Iris pigment epithelial cell (primary cell): ENCODE measurements at places on chromosomes 6 and 20.

DNA sequence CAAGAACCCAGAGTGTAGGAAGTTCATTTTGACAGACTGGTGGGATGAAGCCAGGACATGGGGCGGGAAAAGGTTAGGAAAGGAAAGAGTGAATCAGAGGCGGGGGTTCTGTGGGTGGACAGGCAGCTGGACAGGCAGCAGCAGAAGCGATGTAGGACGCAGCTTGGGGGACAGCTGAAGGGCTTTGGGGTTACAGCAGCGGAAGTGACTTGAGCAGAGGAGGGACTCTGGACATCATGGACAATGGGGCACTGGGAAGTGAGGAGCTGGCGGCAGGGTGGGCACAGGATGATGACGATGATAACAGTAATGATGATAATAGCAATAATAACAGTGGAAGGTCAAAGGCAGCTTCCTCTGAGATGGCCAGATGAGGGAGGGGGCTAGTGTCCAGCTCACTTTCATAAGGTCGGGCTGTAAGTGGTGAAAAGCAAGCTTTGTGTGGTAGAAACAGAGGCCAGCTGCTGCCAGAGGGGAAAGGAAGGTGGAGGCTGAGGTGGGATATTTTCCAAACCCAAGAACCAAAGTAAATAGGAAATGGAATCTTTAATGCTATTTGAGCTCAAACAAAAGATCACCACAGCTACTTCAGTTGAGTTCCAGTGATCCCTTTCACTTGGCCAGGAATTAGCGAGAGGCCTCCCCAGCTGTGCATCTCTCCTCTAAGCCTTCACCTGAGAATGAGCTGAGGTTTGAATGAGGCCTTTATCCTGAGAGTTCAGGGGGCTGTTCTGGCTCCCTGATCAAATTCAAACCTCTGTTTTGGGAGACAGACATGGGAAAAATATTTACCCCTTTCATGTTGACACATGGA is 433.5 kb downstream of the DHX35 start:
- no peak for DNase-seq

- DNase-seq: peak; percentile 94
Measured at GRCh38 chr6:56693246-56693607, 50.5 kb upstream of the DST start.

DNA sequence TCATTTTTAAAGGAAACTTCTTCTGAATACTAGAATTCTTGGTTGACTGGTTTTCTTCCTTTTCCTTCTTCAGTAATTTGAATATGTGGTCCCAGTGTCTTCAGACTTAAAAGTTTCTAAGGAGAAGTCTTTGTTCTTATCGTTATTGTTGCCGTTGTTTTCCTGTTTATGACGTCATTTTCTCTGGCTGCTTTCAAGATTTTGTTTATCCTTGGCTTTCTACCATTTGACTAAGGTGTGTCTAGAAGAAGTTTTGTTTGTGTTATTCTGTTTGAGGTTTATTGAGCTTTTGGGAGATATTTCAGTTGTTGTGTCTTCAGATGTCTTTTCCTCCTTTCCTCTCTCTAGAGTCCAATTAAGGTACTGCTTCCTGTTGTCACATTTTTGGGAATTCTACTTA is 24.5 kb downstream of the CDYL start:
- DNase-seq: no peak

GRCh38 chr6:101803136-101803535 is 409.6 kb downstream of the GRIK2 start:
- DNase-seq: peak; percentile 56

- peak; percentile 27 for DNase-seq
Measured at GRCh38 chr6:18203786-18204185, 48.6 kb downstream of the KDM1B start.

- no peak for DNase-seq
Measured at GRCh38 chr20:63174309-63175037, 41.5 kb downstream of the YTHDF1 start.

GRCh38 chr6:47476781-47477496 is 650 bp upstream of the CD2AP start:
- DNase-seq: no peak

DNA sequence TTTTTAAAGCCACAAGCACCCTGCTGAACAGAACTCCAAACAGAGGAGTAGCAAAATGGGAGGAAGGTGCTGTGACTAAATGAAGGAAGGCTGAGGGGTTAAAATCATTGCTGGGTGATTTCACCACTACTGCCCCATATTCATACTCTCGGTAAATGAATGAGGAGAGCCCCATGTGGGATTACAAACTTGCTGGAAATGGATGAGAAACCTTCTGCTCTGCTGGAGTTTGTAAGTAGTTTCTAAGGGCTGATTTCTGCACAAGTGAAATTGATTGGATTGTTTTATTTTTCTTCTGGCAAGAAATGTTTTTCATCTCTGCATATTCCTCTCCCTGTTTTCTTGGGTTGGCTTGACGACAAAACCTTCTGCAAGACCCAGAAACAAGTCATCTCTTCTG is 533.5 kb upstream of the MMS22L start:
- no peak for DNase-seq

GRCh38 chr20:29689411-29690225 is 1567.8 kb upstream of the DEFB115 start:
- DNase-seq: no peak

DNA sequence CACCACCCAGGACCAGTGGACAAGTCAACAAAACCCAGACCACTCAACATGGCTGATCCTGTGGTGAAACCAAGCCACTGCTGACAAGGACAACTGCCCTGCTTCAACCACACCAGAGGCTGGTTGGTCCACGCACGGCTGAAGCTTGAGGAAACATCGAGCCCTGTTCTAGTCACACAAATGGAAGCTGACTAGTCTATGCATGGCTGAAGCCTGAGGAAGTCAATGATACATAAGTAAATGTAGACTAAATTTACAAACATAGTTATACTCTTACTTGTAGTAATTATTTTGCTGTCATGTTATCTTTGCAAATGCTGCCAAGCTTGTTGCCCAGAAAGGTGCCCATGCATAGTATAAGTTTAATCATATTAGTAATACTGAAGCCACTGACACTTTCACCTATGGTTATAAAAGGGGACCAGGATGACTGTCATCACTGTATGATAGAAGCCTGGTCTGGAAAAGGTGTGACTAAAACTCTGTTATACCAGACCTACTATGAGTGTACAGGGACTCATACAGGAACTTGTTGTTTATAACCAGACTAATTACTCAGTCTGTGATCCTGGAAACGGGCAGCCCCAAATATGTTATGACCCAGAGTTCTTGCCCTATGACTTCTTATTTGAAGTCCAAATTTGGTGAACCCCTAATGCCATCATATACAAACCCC is 5.6 kb downstream of the IL22RA2 start:
- no peak for DNase-seq

DNA sequence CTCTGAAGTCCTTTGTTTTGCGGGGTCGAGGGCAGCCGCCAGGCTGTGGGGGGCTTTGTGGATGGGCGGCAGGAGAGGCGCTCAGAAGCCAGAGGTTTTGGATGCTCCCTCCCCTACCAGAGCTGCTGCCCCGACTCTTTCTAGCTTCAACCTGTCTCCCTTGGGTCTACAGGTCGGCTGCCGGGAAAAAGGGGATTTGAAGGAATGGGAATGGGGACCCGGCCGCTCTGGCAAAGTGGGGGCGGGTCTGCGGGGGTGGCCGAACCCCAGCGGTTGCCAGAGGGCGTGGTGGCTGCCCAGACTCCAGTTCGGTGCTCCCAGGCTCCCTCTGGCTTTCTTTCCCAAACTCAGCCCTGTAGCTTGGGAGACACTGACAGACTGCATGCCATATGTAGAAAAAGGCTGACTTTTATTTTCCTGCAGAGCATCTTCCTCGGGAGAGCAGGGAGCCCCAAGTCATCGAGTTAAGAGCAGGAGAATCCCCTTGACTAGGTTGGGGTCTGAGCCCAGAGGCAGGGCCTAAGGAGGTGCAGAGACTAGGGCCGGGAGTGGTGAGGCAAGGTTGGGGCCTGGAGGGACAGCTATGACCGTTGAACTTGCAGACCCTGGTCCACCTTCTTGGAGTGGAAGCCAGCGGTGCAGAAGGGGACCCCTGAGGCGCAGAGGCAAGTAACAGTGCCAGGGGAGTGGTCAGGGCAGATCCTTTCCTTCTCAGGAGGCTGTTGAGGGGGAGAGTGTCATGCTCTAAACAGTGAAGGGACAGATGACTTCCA is 1.4 kb upstream of the PPP1R18 start:
- DNase-seq: peak; percentile 44

GRCh38 chr6:39803872-39804271 is 11.7 kb downstream of the DAAM2 start:
- DNase-seq: no peak

- DNase-seq: peak; percentile 98
Measured at GRCh38 chr6:44041461-44042260, 85.6 kb downstream of the MRPL14 start.

GRCh38 chr20:19817017-19817416 is 59.0 kb downstream of the RIN2 start:
- peak; percentile 98 for DNase-seq

DNA sequence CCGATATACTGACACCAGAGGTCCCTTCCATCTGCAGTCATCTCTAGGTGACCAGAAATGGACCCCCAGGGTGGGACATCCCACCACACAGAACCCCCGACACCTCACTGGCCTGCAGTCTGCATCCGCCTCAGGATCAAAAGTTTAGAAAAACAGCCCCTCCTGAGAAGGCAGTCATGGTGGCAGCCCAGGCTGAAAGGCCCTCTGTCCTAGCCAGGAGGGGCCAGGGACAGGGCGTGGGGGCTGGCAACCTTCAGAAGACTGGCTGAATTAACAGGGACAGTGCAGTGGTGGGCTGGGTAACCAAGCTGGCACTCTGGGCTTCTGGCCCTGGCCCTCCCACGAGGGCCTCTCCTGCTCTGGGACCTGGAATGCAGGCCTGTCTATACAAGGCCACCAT is 34.3 kb upstream of the MDFI start:
- no peak for DNase-seq

DNA sequence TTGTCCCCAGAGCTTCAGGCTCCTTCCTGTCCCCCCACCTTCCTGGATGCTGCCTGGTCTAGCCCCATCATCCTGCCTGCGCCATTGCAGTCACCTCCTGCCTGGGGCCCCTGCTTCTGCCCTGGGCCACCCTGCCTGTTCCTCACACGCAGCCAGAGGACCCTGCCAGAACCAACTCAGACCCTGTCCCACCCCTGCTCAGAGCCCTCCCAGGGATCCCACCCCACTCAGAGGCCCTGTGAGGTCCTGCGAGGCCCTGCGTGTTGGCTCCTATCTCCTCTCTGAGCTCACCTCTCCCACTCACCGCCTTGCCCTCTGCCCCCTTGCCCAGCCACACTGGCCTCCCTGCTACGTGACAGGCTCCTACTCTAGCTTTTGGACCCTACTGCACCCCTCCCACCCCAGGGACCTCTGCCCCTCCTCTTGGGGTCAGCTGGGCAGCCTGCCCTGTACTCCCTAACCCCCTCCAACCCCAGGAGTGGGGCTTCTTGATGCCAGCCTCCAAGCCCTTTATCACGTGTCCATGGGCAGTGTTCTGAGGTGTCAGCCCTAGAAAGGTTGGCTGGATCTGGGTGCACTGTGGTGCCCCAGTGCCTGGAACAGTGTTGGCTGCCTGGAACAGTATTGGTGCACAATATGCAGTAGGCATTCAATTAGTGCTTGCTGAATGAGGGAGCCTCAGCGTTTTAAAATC is 68.3 kb downstream of the CEBPB start:
- DNase-seq: no peak

- peak; percentile 69 for DNase-seq
Measured at GRCh38 chr20:35820715-35821114, 48.9 kb downstream of the PHF20 start.

DNA sequence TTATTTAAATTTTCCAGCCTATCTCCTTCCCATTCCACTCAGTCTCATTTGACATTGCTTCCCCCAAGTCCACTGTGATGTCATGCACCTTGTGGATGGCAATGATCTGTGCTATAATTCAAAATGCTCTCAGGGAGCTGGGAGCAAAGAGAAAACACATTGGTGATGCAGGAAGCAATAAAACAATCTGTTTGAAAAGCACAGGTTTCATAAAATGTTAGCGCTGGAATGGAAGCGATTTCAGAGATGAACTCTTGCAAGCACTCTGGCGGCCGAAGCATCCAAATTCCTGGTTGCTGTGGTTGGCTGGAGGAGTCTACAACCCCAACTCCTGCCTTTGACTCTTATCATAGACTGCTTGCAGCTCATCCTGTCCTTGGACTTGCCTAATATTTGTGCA is 167.0 kb downstream of the GMPR start:
- no peak for DNase-seq

GRCh38 chr20:23227274-23227673 is 123.3 kb upstream of the NXT1 start:
- DNase-seq: no peak

DNA sequence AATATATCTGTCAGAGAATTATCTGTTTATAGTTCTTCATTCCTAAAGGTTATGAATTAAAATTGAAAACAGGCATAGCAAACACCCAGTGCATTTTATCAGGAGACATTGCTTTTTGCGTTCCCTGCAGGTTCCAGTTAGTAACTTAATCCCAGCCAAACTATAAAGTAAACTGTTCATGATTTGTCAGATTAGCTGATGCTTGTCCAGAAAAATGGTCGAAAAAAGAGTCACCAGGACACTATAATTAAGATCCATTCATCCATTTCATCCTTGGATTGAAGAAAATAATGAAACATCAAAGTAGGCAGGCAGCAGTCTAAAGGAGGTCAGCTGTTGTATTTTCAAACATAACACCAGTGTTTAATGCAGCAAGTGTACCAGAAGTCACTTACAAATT is 75.9 kb downstream of the EPHA7 start:
- DNase-seq: no peak

- peak; percentile 99 for DNase-seq
Measured at GRCh38 chr6:17907406-17908229, 79.8 kb downstream of the KIF13A start.

- no peak for DNase-seq
Measured at GRCh38 chr6:101878554-101879276, 485.2 kb downstream of the GRIK2 start.

DNA sequence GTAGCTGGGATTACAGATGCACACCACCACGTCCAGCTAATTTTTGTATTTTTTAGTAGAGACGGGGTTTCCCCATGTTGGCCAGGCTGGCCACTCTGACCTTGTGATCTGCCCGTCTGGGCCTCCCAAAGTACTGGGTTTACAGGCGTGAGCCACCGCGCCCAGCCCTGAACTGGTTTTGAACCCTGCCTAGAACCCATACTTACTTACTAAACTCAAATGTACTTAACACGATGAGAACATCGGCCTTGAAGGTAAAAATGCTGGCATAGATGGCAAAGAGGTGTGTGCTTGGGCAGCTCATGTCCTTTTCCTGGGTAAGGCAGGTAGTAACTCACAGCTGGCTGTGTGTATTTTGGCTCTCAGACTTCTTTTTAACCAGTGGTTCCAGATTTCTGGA is 3.2 kb upstream of the ARMC12 start:
- no peak for DNase-seq

GRCh38 chr6:42429042-42429585 is 22.6 kb downstream of the TRERF1 start:
- no peak for DNase-seq

DNA sequence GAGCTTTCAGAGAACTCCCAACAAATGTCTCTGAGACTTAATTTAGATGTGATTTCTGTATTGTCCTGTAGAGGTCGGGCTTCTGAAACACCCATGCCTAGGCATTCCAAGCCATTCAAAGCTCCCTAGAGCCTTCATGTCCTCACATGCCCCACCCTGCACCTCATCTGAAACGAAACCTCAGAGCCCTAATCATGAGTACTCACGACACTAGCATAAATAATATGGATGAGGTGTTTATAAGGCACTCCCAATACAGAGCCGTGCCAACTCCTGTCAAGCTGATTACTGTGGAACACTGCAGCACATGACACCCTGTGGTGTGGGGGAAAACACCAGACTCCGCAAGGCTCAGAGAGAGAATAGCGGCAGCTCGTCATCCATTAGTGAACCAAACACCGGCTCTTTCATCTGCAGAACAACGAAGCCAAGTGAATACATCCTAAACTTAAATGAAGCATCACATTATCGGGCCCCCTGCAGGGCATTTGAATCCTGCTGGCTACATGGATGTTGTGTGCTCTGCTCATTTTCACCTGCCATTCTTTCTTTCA is 83.8 kb downstream of the FNDC1 start:
- DNase-seq: peak; percentile 58
